Fibroblast of lung (primary cell): ENCODE measurements at places on chromosomes 16 and 17. TPM values are rescaled to one million over a fixed set of nuclear protein-coding genes. Genes with fewer than 3 reads are reported as not detected.

DNA sequence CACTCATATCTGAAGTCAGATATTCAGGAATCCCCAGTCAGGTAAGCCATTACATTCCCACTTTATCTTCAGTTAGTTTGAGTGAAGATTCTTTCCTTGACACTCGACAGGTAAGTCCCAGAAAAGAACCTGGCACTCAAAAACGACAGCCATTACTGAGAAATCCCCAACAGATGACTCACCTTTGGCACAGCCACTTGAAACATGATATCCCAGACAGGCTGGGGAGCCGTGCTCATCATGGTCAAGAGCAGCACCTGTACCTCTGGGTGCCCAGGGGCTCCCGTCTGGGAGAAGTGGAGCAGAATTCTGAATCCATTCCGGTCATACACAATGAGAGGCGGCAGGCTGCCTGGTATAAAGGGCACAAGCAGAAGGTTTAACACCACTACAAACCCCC lies 16.8 kb upstream of the COG7 start:
- peak; percentile 11 for DNase-seq
- no peaks in the 10 kb centered on the region for H3K27me3 ChIP-seq
- H3K4me1 ChIP-seq = peaks cover 7% of the 10 kb centered on the region
- peaks cover 8% of the 10 kb centered on the region for H3K36me3 ChIP-seq
- no peak overlapping the region for H3K27ac ChIP-seq

GRCh38 chr16:4290236-4290830 lies 17.5 kb upstream of the TFAP4 start:
- H3K27ac ChIP-seq = no peak overlapping the region
- peak; percentile 70 for DNase-seq
- H3K27me3 ChIP-seq = no peaks in the 10 kb centered on the region
- no peak overlapping the region for H3K4me3 ChIP-seq

DNA sequence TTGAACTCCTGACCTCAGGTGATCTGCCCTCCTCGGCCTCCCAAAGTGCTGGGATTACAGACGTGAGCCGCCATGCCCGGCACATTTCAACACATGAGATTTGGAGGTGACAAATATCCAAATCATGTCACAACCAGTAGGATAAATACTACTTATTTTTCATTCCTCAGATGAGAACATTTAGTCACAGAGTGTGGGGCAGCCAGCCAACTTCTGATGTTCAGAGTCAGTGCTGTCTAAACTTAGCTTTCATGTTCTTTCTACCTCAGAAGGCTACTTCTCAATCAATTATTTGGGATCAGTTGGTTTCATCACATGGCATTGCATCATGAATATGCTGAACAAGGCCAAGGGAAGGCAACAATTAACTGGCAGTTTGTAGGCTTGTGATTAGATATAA lies 134.5 kb downstream of the CDH13 start:
- H3K4me1 ChIP-seq = no peaks in the 10 kb centered on the region
- H3K27ac ChIP-seq = peak overlapping the region; percentile 8

- no peaks in the 10 kb centered on the region for H3K4me1 ChIP-seq
- H3K4me3 ChIP-seq = no peak overlapping the region
- H3K27ac ChIP-seq = no peak overlapping the region
- H3K27me3 ChIP-seq = no peaks in the 10 kb centered on the region
Observed at GRCh38 chr17:71273441-71273840, 847.4 kb upstream of the SOX9 start.

- H3K4me1 ChIP-seq = no peaks in the 10 kb centered on the region
- no peak for DNase-seq
Observed at GRCh38 chr16:12719972-12720371, 83.7 kb downstream of the CPPED1 start.

- no peak overlapping the region for H3K4me3 ChIP-seq
- peaks cover 16% of the 10 kb centered on the region for H3K4me1 ChIP-seq
- peak; percentile 69 for DNase-seq
Observed at GRCh38 chr16:82641336-82641984, 14.7 kb downstream of the CDH13 start.

DNA sequence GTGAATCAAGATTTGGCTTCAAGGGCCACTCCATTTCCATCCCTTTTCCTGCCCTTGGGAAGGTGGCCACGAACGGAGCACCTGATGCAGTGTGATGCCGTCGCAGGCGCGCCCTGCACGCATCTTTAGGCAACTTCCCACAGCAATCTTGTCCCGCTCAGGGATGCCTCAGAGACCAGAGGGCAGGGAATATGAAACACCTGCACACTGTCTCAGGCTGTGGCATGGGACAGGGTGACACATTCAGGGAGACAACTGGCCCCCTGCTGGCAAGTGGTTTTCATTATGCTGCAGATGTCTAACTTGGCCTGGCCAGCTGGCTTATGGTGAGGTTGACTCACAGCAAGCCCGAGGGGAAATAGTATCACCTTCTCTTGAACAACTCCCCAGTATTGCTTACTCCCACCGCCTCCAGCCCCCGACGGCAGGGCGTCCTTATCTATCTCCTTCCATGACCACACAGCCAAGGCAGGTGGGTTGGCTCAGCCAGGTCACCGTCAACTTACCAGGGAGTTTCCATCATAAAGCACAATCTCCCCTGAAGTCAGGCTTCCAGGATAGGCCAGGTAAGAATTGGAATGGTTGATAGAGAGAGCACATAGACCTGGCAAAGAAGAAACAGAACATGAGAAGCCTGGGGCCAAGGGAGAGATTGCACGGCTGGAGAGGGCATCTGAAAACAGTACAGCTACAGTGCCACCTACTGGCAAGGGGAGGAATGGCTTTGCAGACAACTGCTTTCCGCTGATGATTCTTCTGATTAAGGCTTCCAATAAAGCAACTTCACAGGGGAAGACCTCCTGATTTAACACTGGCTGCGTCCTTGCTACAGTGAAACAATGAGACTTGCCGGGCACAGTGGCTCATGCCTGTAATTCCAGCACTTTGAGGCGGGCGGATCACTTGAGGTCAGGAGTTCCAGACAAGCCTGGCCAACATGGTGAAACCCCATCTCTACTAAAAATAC lies 21.1 kb downstream of the WIPI1 start:
- no peak overlapping the region for H3K4me3 ChIP-seq
- H3K4me1 ChIP-seq = peaks cover 6% of the 10 kb centered on the region
- H3K36me3 ChIP-seq = peaks cover 29% of the 10 kb centered on the region
- DNase-seq = peak; percentile 55
- H3K27me3 ChIP-seq = no peaks in the 10 kb centered on the region

GRCh38 chr16:49856672-49857330 lies 889 bp upstream of the ZNF423 start:
- H3K4me1 ChIP-seq = no peaks in the 10 kb centered on the region
- peak; percentile 87 for DNase-seq
- H3K4me3 ChIP-seq = peak overlapping the region; percentile 10
- H3K27me3 ChIP-seq = peaks cover 23% of the 10 kb centered on the region

DNA sequence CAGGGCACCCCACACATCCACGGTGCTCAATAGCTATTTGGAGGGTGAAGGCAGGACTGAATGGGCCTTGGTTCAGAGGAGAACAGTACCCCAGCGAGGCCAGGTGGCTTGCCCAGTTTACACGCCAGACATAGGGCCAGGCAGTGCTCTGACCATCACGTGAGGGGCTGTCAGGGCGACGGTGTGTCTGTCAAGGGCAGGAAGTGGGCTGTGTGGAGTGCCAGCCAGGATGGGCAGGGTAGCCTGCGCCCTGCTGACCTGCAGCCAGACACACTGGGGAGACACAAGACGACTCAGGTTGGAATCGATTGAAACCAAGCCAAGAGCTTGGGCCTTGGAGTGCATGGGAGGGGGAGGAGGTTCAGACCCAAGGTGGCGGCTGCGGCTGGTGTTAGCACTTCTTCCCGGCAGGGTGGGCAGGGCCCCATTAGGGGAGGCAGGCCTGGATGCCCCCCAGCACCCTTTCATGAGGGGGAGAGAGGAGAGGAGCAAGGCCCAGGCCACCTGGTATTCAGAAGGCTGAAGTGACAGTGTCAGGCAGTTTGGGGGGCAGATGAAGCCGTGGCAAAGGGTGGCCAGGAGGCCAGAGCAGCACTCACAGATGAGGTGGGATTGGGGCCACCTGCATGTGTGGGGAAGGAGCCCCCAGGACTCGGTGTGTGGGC lies 68.2 kb downstream of the SREBF1 start:
- H3K36me3 ChIP-seq = peaks cover 2% of the 10 kb centered on the region
- no peak overlapping the region for H3K4me3 ChIP-seq

DNA sequence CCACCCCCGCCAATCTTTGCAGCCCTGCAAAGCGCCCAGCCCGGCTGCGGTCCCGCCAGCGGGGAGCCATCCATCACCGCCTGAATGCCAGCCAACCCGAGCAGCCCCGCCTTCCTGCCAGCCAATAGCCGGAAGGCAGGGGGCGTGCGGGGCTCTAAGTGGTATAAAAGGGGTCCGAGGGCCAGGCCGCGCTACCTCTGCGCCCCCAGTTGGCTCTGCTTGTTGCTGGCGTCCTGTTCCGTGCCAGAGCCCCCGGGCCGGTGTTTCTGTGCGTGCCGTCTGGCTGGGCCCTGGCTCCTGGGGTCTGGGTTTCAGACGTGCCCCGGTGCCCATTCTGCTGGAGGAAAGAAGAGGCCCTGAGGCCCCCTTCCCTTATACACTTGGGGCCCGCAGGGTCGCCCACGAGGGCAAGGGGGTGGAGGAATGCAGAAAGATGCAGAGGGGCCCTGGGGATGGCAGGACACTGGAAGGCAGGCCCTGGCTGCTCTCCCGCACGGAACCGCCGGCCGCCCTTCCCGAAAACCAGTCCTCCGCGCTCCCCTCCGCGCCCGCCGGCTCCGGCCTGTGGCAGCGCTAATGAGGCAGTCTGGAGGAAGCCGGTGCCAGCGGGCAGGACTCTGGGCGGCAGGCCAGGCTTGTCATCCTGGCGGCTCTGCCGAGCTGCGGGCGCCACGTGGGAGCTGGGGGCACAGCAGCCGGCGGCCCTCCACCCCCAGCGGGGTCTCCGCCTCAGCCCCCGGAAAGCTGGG lies 14.0 kb downstream of the COPZ2 start:
- H3K4me1 ChIP-seq = peaks cover 23% of the 10 kb centered on the region
- H3K4me3 ChIP-seq = peak overlapping the region; percentile 50
- H3K27ac ChIP-seq = peak overlapping the region; percentile 49
- peak; percentile 65 for DNase-seq
- no peaks in the 10 kb centered on the region for H3K27me3 ChIP-seq

- no peak overlapping the region for H3K4me3 ChIP-seq
- no peak for DNase-seq
- no peaks in the 10 kb centered on the region for H3K36me3 ChIP-seq
- no peak overlapping the region for H3K27ac ChIP-seq
- no peaks in the 10 kb centered on the region for H3K27me3 ChIP-seq
Observed at GRCh38 chr16:47236716-47237115, 93.0 kb upstream of the NETO2 start.

- DNase-seq = no peak
- no peaks in the 10 kb centered on the region for H3K4me1 ChIP-seq
- H3K27ac ChIP-seq = no peak overlapping the region
- no peaks in the 10 kb centered on the region for H3K36me3 ChIP-seq
- no peak overlapping the region for H3K4me3 ChIP-seq
- H3K27me3 ChIP-seq = peaks cover 16% of the 10 kb centered on the region
Observed at GRCh38 chr17:48790607-48791127, 26.4 kb downstream of the TTLL6 start.

- no peak overlapping the region for H3K27ac ChIP-seq
- no peaks in the 10 kb centered on the region for H3K36me3 ChIP-seq
- no peak overlapping the region for H3K4me3 ChIP-seq
- H3K4me1 ChIP-seq = no peaks in the 10 kb centered on the region
Observed at GRCh38 chr17:74968361-74968780, 4.2 kb downstream of the HID1 start.

- H3K27ac ChIP-seq = no peak overlapping the region
- H3K36me3 ChIP-seq = no peaks in the 10 kb centered on the region
- DNase-seq = no peak
- no peaks in the 10 kb centered on the region for H3K4me1 ChIP-seq
- no peaks in the 10 kb centered on the region for H3K27me3 ChIP-seq
Observed at GRCh38 chr17:12830777-12831247, 41.5 kb downstream of the ARHGAP44 start.

DNA sequence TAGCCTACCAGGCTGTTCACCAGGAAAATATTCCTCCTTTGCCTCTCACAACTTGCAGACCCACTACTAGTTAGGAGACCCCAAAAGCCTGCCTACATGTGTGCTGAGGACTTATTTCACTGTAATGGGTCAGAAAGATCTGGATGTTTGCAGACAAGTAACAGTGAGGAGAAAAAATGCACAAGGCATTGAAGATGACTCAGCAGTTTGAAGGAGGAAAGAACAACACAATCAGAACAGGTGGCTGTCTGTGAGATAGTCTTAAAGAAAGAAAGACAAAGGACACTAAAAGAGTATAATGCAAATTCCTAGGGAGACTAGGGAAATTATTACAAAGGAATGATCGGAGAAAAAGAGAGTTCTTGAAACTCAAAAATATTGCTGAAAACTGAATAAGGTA lies 69.0 kb downstream of the ANKFN1 start:
- H3K4me1 ChIP-seq = no peaks in the 10 kb centered on the region
- H3K4me3 ChIP-seq = no peak overlapping the region
- DNase-seq = peak; percentile 23
- no peaks in the 10 kb centered on the region for H3K27me3 ChIP-seq
- no peak overlapping the region for H3K27ac ChIP-seq
- H3K36me3 ChIP-seq = no peaks in the 10 kb centered on the region

DNA sequence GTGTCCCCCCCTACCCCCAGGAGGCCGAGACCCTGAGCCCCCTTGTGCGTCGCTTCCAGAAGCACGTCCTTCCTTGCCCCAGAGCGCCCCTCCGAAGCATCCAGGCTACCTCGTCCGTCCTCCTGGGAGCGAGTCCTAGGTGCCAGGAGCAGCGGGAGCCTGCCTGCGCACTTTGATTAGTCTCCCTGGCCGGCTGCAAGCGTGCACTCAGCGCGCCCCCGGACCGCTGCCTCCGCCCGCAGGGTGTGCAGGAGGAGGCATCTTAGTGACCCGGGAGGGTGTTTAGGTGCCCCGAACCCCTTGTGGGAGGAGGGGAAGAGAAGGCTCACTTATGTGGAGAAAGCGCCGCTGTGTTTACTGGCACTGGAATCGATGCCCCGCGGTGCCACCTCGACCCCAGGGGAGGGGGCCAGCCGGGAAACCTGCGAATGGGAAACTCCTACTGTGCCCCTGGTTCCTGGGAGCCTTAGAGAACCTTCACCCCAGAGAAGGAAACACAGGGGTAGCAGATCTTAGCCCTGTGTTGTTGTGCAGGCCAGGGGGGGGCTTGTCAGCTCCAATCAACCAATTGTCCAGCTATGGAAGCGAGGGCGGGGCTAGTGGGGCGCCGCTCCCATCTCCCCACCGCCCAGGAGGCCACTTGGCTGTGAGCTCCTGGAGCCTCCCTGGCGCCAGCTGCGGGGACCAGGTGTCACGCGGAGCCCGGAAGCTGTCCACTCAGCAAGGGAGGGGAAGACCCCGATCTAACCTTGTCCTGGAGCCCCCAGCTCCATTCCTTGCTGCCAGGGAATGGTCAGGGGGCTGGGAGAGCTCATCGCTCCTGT lies 922.8 kb upstream of the EEF2KMT start:
- no peaks in the 10 kb centered on the region for H3K27me3 ChIP-seq
- no peak overlapping the region for H3K4me3 ChIP-seq
- H3K36me3 ChIP-seq = no peaks in the 10 kb centered on the region
- no peak overlapping the region for H3K27ac ChIP-seq
- DNase-seq = peak; percentile 12

Gene FBXW10B
- total RNA-seq = 0.26 and 0.50 TPM in 2 replicates

Gene ENPP7
- total RNA-seq = not detected in 2 replicates

Gene TMEM114
- not detected in 2 replicates for total RNA-seq

Gene EPN3
- under 0.01 TPM in 1 of 2 replicates, not detected in the other for total RNA-seq

Gene PPM1E
- total RNA-seq = 0.26 and 0.50 TPM in 2 replicates

Gene CORO6
- total RNA-seq = 9.8 and 19.3 TPM in 2 replicates

Gene SALL1
- under 0.01 and 0.17 TPM in 2 replicates for total RNA-seq
